ENCODE measurements at places on chromosomes 1 and 21. TPM values are rescaled to one million over a fixed set of nuclear protein-coding genes. Genes with fewer than 3 reads are reported as not detected.

DNA sequence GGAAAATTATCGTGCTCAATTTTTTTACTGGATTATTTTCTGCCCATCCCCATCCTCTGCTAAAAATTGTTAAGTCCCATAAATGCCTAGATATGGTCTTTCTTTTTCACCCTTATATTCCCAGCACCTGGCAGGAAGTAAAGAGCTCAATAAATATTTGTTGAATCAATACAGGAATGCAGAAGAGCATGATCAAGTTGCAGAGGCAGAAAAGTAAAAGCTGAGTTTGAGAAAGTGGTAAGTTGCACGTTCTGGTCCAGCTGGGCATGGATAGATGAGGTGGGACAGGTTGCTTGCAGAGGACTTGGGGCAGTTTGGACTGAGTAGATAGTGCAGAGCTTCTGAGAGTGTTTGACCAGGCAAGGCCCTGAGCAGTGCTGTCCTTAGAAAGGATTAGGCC, 40.1 kb downstream of the ZNF281 start:
- peaks cover 2% of the 10 kb centered on the region for H3K27me3 ChIP-seq
- no peak overlapping the region for H3K4me3 ChIP-seq
- H3K4me1 ChIP-seq: no peaks in the 10 kb centered on the region

GRCh38 chr1:46613661-46614603, 2.7 kb downstream of the MOB3C start:
- no peaks in the 10 kb centered on the region for H3K27me3 ChIP-seq
- peaks cover 37% of the 10 kb centered on the region for H3K36me3 ChIP-seq
- H3K27ac ChIP-seq: no peak overlapping the region
- peak overlapping the region; percentile 87 for H3K4me3 ChIP-seq
- DNase-seq: peak; percentile 30
- peaks cover 62% of the 10 kb centered on the region for H3K4me1 ChIP-seq

DNA sequence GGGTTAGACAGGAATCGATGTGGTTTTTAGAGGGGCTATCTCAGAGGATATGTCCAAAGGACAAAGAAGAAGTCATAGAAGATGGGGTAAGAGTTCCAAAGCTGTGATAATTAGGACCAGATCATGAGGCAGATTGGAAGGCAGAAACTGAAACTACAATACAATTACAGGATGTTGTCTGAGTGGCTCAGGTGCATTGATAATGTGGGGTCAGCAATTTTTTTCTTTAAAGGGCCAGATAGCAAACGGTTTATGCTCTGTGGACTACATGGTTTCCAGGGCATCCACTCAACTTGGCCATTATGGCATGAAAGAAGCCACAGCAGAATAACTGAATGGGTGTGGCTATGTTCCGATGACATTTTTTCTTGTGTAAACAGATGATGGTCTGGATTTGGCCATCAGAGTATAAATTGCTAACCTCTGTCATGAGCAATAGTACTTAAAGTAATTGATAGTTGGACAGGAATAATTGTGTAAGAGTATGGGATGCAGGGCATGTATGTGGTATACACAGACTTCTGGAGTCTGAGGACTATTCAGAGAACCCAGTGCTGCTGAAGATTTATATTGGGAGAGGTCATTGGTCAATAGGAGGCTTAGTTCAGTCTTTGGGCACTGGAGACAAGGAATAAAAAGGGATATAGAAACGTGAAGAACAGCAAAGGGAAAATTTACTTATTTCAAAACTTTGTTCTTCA, 198.4 kb upstream of the ADGRL4 start:
- H3K4me1 ChIP-seq: no peaks in the 10 kb centered on the region
- H3K27me3 ChIP-seq: no peaks in the 10 kb centered on the region
- no peak overlapping the region for H3K4me3 ChIP-seq
- no peaks in the 10 kb centered on the region for H3K36me3 ChIP-seq
- DNase-seq: no peak

DNA sequence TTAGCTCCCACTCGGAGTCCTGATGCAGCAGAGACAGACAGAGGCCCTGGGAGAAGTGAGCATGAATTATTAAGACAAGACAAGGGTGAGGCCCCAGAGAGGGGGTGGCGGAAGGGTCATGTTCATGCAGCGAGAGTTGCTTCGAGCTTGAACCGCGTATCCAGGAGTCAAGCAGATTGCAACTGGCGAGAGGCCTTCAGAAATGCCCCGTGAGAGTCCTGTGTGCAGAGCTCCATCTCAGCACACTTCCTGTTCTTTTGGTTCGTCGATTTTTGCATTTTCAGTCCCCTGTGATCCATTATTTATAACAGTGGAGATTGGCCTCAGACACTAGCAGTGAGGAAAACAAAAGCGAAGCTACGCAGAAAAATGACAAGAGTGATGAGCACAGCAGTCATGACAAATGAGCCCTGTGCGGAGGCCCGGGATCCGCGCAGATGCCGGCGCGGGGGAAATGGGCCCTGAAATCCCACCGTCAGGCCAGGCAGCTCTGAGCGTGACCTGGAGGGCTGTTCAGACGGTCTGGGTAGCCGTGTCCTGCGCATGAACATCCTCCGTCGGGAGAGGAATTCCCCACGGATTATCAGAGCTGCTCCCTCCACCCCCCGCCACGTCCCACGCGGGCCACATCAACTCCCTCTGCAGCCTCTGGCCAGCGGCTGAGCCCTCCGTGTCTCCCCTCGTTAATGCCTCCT, 15.0 kb downstream of the PDE9A start:
- H3K27me3 ChIP-seq: no peaks in the 10 kb centered on the region
- H3K4me3 ChIP-seq: no peak overlapping the region
- H3K36me3 ChIP-seq: no peaks in the 10 kb centered on the region
- DNase-seq: no peak
- H3K4me1 ChIP-seq: peaks cover 2% of the 10 kb centered on the region

GRCh38 chr1:50873458-50874187, 86.4 kb downstream of the FAF1 start:
- H3K4me1 ChIP-seq: no peaks in the 10 kb centered on the region
- H3K27me3 ChIP-seq: no peaks in the 10 kb centered on the region
- peak; percentile 53 for DNase-seq
- no peaks in the 10 kb centered on the region for H3K36me3 ChIP-seq

Gene NENF
- 41.6 TPM for total RNA-seq

Gene HLX
- 8.2 TPM for total RNA-seq

Gene SLC37A1
- 21.6 TPM for total RNA-seq

Gene ETV3L
- total RNA-seq: not detected

Gene CCDC30
- total RNA-seq: 2.3 TPM

Gene ANKRD13C
- 24.7 TPM for total RNA-seq

Gene PRELP
- not detected for total RNA-seq
